ENCODE measurements at places on chromosomes 6 and 20.
A peak's percentile ranks its signal among the peaks of the same experiment; 100 is the strongest.

- DNase-seq: no peak
Observed at GRCh38 chr20:47605673-47606413, 104.2 kb downstream of the NCOA3 start.

- DNase-seq: no peak
Observed at GRCh38 chr6:126152372-126152745, 166.0 kb downstream of the TRMT11 start.

- peak; percentile 94 for DNase-seq
Observed at GRCh38 chr6:108762394-108762793, 85.8 kb upstream of the ARMC2 start.

GRCh38 chr20:38108986-38109541 lies 56.0 kb downstream of the TGM2 start:
- no peak for DNase-seq

GRCh38 chr6:89260832-89261231 lies 43.7 kb upstream of the GABRR1 start:
- DNase-seq: peak; percentile 45

DNA sequence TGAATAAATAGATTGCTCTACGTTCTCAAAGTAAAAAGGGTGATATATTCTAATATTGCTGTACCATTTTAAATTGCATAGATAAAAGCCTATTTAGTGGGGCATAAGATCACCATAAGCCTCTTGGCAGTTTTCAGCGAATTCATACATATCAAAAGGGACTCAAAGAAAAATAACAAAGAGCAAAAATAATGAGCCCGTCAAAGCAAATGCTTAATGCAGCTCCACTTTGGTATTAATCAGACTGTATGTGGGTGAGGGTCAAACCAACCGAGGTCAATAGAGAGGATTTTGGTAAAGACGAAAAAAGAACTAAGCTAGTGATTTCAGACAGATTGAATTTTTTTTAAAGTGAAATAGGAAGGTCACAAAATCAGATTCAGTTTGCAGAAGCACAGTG lies 598.8 kb downstream of the GRIK2 start:
- DNase-seq: no peak
